T1000 (cell line): ENCODE measurements at places on chromosomes 3 and 15.

DNA sequence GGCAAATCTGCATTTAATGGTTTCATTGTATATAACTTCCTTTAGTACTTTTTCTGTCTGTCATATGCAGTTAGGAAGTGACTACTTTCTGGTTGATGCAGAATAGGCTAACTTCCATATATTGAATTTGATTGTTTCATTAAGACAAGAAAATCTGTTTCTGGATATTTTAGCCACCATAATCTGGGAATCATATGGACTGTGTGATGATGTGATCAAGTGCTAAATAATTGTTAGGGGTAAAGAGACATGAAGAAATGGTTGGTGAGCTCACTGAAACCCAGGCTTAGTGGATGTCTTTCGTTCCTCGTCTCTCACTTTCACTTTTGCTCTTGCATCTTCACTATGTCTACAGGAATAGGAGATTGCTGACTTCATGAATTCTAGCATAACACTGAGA is 3.5 kb upstream of the MNS1 start:
- DNase-seq, result no peak

GRCh38 chr3:109927161-109927560 is 589.8 kb upstream of the DPPA4 start:
- peak; percentile 19 for DNase-seq

DNA sequence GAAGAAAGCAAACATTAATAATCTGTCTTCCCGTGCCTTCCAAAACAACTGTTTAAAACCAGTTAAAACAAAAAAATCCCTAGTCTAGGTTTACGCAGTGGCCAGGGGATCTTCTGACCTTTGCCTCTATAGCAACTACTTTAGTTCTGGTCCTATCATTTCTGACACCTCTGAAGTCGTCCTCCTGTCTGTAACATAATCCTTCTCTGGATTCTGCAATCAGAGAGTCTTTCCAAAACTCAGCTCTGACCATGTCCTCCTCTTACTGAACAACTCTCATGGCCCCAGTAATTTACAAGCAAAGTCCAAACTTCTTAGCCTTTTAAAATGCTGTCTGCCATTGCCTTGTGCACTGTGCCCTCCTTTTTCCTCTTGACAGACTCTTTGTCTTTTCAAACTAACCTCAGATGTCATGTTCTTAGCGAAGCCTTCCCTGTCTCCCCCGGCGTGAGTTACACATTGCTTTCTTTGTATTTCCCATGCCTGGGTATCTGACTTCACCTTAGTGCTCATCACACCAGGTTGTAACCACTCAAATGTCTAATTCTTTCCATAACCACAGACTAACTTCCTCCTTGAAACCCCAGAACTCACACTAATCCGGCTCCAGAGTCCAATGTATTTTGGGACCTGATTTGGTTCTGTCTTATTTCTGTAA is 105.2 kb upstream of the BNIP2 start:
- no peak for DNase-seq

GRCh38 chr3:159821110-159821509 is 167.5 kb upstream of the IL12A start:
- no peak for DNase-seq

DNA sequence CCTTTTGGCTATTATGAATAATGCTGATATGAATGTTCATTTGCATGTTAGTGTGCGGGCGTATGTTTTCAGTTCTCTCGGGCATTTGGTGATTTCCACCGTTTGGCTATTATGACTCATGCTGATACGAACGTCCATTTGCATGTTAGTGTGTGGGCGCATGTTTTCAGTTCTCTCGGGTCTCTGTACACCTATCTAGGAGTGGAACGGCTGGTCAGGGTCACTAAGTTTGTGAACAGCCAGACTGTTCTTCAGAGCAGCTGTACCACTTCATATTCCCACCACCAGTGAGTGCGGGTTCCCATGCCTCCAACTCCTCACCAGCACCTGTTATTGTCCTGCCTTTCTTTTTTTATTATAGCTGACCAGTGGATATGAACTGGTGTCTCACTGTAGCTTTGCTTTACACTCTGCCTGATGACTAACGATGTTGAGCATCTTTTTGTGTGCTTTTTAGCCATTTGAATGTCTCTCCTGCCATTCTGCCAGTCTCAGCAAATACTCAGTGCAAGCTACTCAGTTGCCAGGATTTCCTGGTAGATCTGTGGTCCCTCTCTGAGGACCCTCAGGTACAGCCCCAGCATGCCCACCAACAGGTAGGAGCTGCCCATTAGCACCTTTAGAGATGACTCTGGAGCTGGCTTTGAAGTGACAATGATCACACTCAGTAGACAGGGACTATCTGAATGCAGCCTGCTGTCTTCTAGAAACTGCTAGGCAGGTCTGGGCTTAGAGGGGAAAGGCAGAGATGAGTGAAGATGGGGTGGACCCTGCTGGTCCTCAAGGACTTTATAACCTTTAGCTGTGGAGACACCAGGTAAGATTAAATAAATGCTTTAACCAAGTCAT is 141.1 kb downstream of the XXYLT1 start:
- no peak for DNase-seq

- DNase-seq, result no peak
These were observed 473.6 kb downstream of the ROBO2 start for GRCh38 chr3:77513542-77513941.

DNA sequence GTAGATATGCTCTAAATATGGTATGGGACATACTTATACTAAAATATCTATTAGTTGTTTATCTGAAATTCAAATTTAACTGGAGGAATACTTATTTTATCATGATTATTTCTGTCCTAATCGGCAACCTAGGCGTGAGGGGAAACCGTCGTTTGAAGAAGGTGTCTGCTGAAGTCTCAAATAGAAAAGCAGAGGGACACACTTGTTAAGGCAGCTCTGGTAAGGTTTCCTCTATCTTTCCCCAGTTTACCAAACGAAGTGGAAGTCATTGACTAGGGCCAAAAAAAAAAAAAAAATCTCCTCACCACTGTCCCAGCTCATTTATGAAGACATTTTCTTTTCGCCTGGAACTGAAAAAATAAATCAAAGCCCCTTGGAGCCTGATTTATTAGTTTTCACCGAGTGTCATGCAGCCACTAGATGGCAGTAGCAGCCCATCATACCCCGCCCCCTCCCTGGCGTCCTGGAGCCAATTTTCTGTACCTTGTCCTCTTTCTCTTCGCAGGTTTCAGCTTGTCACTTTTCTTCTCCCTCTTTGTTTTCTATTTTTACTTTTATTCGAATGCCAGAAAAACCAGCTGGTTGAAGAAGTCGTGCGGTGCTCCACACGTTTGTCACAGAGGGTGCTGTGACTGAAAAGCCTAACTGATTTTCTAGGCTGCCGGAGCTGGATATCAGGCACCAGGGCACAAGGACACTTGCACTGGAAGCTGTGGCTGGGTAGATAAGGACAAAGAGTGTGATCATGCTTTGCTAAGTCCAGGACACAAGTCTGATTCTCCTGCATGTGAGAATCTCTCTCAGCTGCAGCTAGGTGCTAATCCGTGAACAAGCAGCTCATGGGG is 238.7 kb downstream of the ZPLD1 start:
- DNase-seq, result peak; percentile 49

DNA sequence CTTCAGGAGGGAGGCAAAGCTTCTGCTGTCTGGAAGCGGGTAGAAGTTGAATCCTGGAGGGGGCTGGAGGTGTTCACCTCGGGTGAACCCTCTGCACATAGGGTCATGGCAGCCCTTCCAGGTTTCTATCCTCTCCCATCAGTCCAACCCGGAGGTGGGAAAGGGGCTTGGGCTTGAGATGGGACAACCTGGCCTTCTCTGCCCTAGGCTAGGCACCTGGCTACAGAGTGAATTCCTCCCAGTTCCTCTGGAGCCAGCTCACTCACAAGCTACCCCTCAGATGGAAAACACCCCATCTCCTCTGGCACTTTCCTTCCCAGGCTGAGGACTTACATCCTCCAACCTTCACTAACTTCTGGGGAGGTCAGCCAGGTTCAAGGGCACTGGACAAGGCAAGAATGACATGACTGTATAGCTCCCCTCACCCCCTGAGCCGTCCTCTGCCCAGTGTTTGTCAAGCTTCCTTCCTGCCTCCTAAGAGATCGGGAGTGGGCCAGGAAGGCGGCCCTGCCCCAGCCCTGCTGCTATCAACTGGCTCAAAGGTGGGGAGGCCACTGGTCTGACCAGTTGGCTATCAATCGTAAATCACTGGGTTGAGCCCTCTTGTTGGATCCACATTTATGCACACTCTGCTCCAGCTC is 45.8 kb downstream of the KLF15 start:
- no peak for DNase-seq

DNA sequence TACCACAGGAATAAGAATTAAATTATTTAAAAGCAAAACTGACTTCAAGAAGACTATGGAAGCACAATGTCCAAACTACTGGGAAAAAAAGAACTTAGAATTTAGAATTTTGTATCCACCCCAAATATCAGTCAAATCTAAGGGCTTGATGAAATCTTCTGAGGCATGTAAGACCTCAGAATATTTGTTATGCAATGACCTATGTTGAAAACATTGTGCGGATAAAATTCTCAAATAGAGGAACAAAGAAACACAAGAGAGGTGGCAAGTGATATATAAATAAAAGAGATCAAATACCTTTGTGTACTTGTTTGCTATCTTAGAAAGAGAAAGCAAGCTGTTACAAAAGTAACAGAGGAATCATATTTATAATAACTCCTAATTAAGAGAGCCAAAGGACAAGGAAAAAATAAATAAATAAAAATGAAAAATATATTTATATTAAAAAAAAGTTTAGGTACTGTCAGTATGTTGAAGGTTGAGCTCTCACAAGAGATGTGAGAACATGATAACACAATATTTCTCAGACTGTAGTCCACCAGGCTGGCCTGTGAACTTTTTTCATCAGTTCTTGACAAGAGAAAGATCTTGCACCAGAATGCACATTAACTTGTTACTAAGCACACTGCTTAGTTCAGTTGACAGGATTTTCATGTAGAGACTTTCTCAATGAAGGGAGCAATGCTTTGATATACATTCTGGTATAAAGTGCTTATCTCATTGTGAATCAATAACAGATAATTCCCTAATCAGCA is 50.0 kb downstream of the CPA3 start:
- no peak for DNase-seq

DNA sequence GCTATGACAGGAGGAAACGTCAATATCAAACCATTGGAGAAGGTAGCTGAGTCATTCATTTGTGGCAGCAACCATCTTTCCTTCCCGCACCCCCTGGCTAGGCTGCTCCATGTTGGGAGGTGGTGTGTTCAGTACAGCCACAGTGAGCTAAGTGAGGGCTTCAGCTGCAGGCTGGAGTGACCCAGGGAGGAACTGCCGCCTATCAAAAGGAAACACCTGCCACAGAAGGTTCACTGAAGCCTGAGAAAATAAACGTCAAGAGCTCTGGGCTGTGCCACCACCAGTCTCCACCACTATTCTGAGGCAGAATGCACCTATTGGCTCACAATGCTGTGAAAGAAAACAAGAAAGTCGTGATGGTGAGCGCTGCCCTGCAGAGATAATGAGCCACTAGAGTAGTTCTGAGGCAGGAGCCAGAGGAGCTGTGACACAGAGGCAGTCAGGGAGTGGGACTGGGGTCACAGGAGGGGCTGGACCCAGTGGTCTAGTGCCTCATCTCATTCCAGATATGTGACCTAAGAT is 34.8 kb upstream of the CD47 start:
- no peak for DNase-seq

GRCh38 chr3:195805181-195805580 is 6.5 kb downstream of the MUC4 start:
- no peak for DNase-seq
